ENCODE measurements at places on chromosomes 1 and 21.

DNA sequence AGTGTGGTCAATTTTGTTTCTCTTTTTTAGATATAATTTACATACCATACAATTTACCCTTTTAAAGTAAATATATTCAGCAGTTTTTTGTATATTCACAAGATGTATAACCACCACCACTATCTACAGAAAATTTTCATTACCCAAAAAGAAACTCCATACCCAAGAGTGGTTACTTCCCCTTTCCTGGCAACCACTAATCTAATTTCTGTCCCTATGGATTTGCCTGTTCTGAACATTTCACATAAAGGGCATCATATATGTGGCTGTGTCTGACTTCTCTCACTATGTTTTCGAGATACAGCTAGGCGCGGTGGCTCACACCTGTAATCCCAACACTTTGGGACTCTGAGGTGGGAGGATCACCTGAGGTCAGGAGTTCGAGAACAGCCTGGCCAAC is 13.6 kb downstream of the PACC1 start:
- H3K4me1 ChIP-seq = peaks cover 13% of the 10 kb centered on the region
- no peak overlapping the region for H3K27ac ChIP-seq
- no peak for DNase-seq
- no peak overlapping the region for H3K4me3 ChIP-seq

DNA sequence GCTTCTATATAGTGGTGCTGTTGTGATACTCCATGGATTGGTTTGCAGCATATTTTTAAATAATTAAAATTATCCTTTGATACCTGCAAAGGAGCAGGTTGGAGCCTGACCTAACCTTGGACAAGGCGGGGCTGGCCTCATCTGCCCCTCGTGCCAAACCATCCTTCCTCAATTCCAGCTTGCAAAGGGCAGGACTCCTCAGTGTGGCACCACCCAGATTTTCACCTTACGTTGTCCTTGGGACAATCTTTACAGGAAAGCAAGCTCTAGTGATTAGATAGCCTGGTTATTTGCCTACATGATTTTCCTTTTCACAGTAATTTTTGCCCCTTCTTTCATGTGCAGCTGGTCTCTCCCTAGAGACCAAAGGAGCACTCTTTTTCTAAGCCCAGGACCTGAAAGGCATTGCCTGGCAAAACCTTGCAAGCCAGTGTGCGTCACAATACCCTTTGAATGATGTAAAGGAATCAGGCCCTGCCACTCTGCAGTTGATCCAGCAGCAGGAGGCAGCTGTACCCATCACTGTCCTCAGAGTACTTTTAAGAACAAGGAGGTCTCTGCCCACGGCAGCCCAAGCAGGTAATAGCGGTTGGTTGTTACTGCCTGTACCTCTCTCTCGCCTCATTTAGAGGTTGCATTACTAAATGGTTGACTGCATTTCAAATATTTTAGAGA is 99.4 kb downstream of the ADSS2 start:
- H3K27me3 ChIP-seq = no peaks in the 10 kb centered on the region
- no peak for DNase-seq
- no peaks in the 10 kb centered on the region for H3K36me3 ChIP-seq
- H3K4me3 ChIP-seq = no peak overlapping the region
- no peak overlapping the region for H3K27ac ChIP-seq

- DNase-seq = no peak
- H3K27me3 ChIP-seq = peaks cover 18% of the 10 kb centered on the region
- H3K4me1 ChIP-seq = no peaks in the 10 kb centered on the region
- H3K36me3 ChIP-seq = no peaks in the 10 kb centered on the region
- H3K4me3 ChIP-seq = no peak overlapping the region
- H3K27ac ChIP-seq = no peak overlapping the region
Observed at GRCh38 chr1:41439234-41439633, 45.2 kb downstream of the EDN2 start.

- peak overlapping the region; percentile 78 for H3K27ac ChIP-seq
- H3K4me3 ChIP-seq = peak overlapping the region; percentile 35
- H3K27me3 ChIP-seq = peaks cover 8% of the 10 kb centered on the region
Observed at GRCh38 chr1:221439008-221439746, 302.7 kb downstream of the DUSP10 start.

- H3K4me3 ChIP-seq = no peak overlapping the region
- peaks cover 2% of the 10 kb centered on the region for H3K27me3 ChIP-seq
- no peak for DNase-seq
- no peaks in the 10 kb centered on the region for H3K36me3 ChIP-seq
- H3K27ac ChIP-seq = no peak overlapping the region
- no peaks in the 10 kb centered on the region for H3K4me1 ChIP-seq
Observed at GRCh38 chr1:195714248-195714647, 894.0 kb downstream of the KCNT2 start.

- peaks cover 99% of the 10 kb centered on the region for H3K4me1 ChIP-seq
- peaks cover 96% of the 10 kb centered on the region for H3K36me3 ChIP-seq
- DNase-seq = no peak
- H3K27me3 ChIP-seq = no peaks in the 10 kb centered on the region
Observed at GRCh38 chr1:35185200-35185599, 7.7 kb downstream of the SFPQ start.

GRCh38 chr1:118588566-118588965 is 399.6 kb downstream of the TBX15 start:
- no peak overlapping the region for H3K27ac ChIP-seq
- no peak for DNase-seq
- no peak overlapping the region for H3K4me3 ChIP-seq
- no peaks in the 10 kb centered on the region for H3K36me3 ChIP-seq

GRCh38 chr1:225811622-225812487 is 1.9 kb downstream of the EPHX1 start:
- H3K4me1 ChIP-seq = peaks cover 8% of the 10 kb centered on the region
- no peak overlapping the region for H3K27ac ChIP-seq
- H3K27me3 ChIP-seq = peaks cover 4% of the 10 kb centered on the region
- H3K36me3 ChIP-seq = no peaks in the 10 kb centered on the region
- H3K4me3 ChIP-seq = no peak overlapping the region

DNA sequence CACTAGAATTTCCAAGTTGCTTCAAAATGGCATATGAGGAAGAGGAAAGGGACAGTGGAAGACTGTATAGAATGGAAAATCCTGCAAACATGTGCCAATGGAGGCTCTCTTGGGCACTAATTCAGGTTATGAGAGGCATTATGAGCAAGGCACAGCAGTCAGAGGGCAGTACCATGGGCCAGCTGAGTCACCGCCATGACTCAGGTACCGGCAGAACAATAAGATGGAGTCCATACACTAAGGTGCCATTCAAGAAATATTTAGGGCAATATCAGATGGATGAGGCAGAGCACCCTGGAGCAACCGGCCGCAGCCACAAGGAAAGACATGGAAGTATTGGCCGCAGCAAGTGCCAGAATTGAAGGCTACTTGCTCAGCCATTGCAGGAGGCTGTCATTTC is 25.6 kb upstream of the VAV3 start:
- H3K27ac ChIP-seq = no peak overlapping the region
- DNase-seq = peak; percentile 14
- H3K27me3 ChIP-seq = peaks cover 1% of the 10 kb centered on the region
- H3K4me3 ChIP-seq = no peak overlapping the region

- H3K27me3 ChIP-seq = no peaks in the 10 kb centered on the region
- no peaks in the 10 kb centered on the region for H3K4me1 ChIP-seq
- H3K36me3 ChIP-seq = peaks cover 13% of the 10 kb centered on the region
- DNase-seq = no peak
Observed at GRCh38 chr1:246051909-246052518, 455.1 kb downstream of the SMYD3 start.

DNA sequence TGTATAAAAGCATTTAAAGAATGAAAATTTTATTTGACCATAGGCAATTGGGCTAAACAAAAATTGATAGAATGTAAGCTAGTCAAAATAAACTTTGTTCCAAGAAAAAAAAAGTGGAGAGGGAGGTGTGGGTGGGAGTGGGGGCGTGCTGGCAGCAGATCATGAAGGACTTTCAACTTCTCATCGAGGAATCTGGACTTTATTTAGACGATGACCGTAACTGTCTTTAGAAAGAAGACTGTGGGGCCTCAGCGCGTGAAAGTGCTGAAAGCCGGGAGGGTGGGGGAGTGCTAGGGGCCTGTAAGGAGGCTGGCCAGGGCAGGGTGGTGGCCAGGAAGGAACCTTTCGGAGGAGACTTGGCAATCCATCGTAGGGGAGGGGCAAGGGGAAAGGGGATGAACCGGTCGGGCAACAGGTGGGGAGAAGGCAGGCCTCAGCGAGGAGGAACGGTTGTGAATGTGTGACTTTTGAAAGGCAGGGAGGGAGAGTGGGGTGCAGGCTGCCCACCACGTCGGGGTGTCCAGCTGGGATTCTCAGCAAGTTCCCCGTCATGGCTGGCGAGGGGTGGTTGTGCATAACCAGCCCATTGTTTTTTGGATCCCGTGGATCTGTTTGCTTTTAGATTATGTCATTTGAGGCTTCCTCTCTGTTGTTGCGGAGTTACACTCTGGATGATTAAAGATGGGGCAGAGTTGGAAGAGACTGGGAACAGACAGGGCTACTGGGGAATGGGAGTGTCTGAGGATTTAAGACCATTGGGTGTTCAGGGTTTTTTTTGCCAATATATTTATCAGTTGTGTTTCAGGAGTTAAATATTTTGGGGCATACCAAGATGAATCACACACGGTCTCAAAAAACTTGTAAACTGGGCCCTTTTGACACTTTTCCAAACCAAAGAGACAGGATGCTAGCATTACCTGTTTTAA is 35.5 kb downstream of the HUNK start:
- H3K27ac ChIP-seq = no peak overlapping the region
- H3K36me3 ChIP-seq = no peaks in the 10 kb centered on the region
- H3K27me3 ChIP-seq = peaks cover 29% of the 10 kb centered on the region
- DNase-seq = no peak
- H3K4me1 ChIP-seq = no peaks in the 10 kb centered on the region

DNA sequence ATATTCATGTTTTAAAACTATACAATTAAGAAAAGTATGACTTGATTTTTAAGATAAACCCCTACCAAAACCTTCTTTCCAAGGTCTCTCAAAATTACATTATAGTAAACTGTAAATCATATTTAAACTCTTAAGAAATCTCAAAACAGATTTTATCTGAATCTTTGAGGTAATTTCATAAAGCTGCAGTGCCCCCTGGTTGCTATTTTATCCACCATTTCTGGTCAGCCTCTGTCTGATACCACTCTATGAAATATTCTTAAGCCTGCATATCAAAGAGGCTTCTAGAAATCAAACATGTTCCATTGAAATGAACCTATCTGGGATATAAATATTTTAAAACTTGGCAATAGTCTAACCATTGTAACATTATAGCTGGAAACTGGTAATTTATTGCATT is 317.3 kb downstream of the COL11A1 start:
- no peak overlapping the region for H3K27ac ChIP-seq
- H3K4me3 ChIP-seq = no peak overlapping the region
- no peaks in the 10 kb centered on the region for H3K4me1 ChIP-seq
- DNase-seq = no peak
- H3K36me3 ChIP-seq = no peaks in the 10 kb centered on the region
- H3K27me3 ChIP-seq = no peaks in the 10 kb centered on the region
